ENCODE measurements at places on chromosomes 12 and 14. TPM values are rescaled to one million over a fixed set of nuclear protein-coding genes. Genes with fewer than 3 reads are reported as not detected.
A peak's percentile ranks its signal among the peaks of the same experiment; 100 is the strongest.

DNA sequence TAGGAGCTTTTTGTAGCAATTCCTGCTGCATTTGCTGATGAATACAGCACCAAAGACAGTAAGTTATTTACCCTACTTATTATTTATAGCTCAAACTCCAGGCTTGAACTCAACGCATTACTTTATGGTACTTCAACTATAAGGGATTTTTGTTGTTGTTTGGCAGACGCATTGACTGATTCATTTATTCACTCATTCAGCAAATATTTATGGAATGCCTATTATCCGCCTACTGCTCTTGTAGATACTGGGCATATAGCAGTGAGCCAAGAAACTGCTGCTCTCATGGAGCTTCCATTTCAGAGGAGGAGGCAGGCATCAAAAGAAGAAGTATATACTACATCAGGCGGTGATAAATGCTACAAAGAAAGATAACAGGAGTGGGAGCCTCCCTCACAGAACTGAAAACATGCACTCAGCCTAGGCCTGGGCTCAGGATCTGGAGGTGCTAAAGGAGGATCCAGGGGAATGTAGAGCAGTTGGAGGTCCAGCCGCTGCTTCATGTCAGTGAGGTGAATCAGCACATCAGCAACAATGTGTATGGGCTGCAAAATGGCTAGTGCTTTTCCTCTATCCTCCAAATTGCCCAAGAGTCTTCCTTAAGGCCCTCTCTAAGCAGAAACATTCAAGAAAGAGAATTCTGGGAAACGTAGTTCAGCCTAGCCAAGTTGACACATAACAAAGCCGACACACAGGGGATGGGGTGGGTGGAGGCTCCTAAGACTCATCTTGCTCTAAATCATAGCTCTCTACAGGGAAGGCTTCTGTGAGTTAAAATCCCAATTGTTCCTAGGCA, 157.5 kb downstream of the NRXN3 start:
- no peak overlapping the region for H3K4me3 ChIP-seq
- DNase-seq, result no peak
- H3K36me3 ChIP-seq, result no peaks in the 10 kb centered on the region
- no peaks in the 10 kb centered on the region for H3K4me1 ChIP-seq
- H3K27ac ChIP-seq, result no peak overlapping the region

DNA sequence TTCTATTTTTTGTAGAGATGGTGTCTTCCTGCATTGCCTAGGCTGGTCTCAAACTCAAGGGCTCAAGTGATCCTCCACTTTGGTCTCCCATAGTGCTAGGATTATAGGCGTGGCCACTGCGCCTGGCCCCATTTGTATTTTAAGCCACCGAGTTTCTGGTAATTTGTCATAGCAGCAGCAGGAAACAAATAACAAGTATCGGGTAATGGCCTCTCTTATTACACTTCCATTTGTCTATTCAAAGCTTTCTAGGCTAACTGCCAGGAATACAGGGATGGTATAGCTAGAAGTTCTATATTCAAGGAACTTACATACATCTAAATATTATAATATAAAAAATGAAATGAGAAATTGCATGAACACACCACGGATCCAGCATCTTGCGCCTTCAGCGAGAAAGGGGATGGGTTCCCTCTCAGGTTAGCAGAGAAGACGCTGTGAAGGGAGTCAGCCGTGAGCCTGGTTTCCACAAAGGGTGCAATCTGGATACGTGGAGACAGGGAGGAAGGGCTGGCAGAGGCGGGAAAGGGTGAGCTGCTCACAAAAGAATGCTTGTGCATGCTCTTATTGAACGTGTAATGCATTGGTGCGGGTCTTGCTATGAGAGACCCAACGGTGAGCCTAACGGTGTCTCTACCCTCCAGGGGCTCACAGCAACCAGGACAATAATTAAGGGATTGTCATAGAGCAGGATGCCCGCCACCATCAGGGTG, 9.5 kb downstream of the BDKRB1 start:
- no peak overlapping the region for H3K27ac ChIP-seq
- no peaks in the 10 kb centered on the region for H3K27me3 ChIP-seq
- H3K36me3 ChIP-seq, result no peaks in the 10 kb centered on the region
- H3K4me3 ChIP-seq, result no peak overlapping the region

- H3K4me1 ChIP-seq, result peaks cover 77% of the 10 kb centered on the region
- peaks cover 50% of the 10 kb centered on the region for H3K36me3 ChIP-seq
- peak overlapping the region; percentile 89 for H3K27ac ChIP-seq
- peak overlapping the region; percentile 94 for H3K4me3 ChIP-seq
Observed at GRCh38 chr12:120194226-120194533, 335 bp downstream of the GCN1 start.

DNA sequence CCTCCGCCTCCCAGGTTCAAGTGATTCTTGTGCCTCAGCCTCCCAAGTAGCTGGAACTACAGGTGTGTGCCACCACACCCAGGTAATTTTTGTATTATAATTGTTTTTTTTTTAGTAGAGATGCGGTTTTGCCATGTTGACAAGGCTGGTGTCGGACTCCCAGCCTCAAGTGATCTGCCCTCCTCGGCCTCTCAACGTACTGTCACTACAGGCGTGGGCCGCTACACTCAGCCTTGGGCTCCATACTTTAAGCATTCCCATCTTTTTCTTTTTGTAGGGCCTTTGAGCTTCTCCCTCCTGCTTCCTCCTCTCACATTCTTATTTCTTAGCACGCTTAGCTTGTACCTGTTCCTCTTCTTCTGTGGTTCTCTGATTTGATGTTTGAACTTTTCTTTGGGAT, 62.8 kb downstream of the SERPINA3 start:
- peaks cover 33% of the 10 kb centered on the region for H3K27me3 ChIP-seq
- H3K4me1 ChIP-seq, result no peaks in the 10 kb centered on the region
- no peak overlapping the region for H3K27ac ChIP-seq
- no peaks in the 10 kb centered on the region for H3K36me3 ChIP-seq

- no peaks in the 10 kb centered on the region for H3K36me3 ChIP-seq
- no peak overlapping the region for H3K27ac ChIP-seq
- H3K27me3 ChIP-seq, result no peaks in the 10 kb centered on the region
- no peaks in the 10 kb centered on the region for H3K4me1 ChIP-seq
Observed at GRCh38 chr12:9957834-9958233, 13.4 kb upstream of the CLEC12A start.

- no peaks in the 10 kb centered on the region for H3K27me3 ChIP-seq
- no peaks in the 10 kb centered on the region for H3K36me3 ChIP-seq
- no peak for DNase-seq
- no peak overlapping the region for H3K4me3 ChIP-seq
- no peaks in the 10 kb centered on the region for H3K4me1 ChIP-seq
- no peak overlapping the region for H3K27ac ChIP-seq
Observed at GRCh38 chr12:105470601-105471000, 140.1 kb downstream of the C12orf75 start.

DNA sequence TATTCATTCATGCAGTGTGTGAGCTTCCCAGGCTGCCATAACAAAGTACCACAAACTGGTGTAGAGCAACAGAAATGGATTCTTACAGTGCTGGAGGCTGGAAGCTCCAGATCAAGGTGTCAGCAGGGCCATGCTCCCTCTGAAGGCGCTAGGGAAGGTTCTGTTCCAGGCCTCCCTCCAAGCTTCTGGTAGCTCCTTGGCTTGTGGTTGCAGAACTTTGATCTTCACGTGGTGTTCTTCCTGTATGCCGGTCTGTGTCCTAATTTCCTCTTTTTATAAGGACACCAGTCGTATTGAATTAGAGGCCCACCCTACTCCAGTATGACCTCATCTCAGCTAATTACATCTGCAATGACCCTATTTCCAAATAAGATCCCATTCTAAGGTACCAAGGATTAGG, 3.1 kb downstream of the OTUB2 start:
- H3K27ac ChIP-seq, result no peak overlapping the region
- no peak for DNase-seq
- H3K4me1 ChIP-seq, result peaks cover 17% of the 10 kb centered on the region
- H3K4me3 ChIP-seq, result no peak overlapping the region
- H3K36me3 ChIP-seq, result no peaks in the 10 kb centered on the region
- H3K27me3 ChIP-seq, result no peaks in the 10 kb centered on the region

The C3AR1 gene
- 3.5 TPM for total RNA-seq

The CD27 gene
- total RNA-seq, result 8.7 TPM

The CFAP54 gene
- total RNA-seq, result 36.6 TPM
